ENCODE measurements at places on chromosomes 16 and 17.

GRCh38 chr17:71966459-71967313, 154.1 kb upstream of the SOX9 start:
- no peak for DNase-seq

GRCh38 chr17:55735731-55736405, 13.2 kb upstream of the TMEM100 start:
- DNase-seq: no peak

DNA sequence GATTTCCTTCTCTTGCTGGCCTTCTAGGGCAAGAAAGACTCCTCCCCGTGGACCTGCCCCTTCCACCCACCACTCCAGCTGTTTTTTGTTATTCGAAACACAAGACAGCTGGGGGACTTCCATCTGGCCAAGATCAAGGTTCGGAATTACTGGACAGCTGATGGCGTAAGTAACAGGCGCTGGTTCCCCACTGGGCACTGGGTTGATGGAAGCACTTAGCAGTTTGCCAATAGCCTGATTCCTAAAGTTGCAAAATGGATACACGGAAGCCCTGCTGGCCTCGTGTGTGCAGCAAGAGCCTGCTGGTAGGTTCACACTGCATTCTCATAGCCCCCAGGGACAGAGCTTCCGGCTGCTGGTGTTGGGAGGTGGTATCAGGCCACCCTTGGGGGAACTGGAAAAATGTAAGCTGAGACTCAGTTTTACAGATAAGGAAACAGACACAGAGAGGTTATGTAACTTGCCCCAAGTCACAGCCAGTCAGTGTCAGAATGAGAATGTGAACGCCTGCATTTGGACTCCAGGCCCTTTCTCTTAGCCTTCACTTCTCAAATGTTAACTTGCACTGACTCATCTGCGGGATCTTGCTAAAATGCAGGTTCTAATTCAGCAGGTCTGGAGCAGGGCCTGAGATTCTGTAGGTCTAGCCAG, 171.7 kb downstream of the KATNIP start:
- DNase-seq: no peak

GRCh38 chr17:17682737-17683680, 1.8 kb downstream of the RAI1 start:
- DNase-seq: no peak

GRCh38 chr16:2970563-2970962, 1.4 kb downstream of the PAQR4 start:
- no peak for DNase-seq

DNA sequence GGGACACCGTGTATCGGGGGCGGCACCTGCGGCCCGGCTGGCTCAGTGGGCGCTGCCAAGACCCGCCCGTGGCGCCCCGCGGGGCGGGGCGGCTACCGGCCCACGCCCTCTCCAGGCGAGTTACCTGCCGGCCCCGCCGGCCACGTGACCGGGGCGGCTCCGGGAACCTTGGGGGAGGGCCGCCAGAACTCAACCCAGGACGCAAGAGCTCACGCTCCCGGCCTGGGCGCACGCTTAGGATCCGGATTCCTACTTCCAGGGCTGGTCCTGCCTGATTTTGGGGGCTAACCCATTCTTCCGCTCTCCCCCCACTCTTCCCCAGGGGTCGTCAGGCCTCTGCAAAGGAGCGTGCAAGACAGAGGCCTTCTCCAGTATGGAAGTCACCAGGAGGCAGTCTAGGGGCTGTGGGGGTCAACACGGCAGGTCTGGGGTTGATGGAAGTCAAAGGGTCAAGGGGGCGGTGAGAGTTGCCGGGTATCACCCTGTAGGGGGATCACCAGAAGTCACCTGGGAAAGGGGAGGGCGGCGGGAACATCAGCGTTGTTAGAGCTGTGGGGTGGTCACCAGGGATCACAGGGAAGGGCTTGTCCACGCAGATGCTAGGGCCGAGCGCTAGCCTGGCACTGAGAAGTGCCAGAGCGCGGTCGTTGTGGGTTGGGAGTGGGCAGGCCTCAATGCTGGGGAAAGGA, 354 bp upstream of the ESRP2 start:
- no peak for DNase-seq

GRCh38 chr17:49327835-49328784, 33.9 kb downstream of the ZNF652 start:
- no peak for DNase-seq

GRCh38 chr16:28149011-28149888, 62.5 kb downstream of the XPO6 start:
- DNase-seq: no peak

GRCh38 chr17:39737206-39737759, 455 bp upstream of the GRB7 start:
- DNase-seq: no peak

DNA sequence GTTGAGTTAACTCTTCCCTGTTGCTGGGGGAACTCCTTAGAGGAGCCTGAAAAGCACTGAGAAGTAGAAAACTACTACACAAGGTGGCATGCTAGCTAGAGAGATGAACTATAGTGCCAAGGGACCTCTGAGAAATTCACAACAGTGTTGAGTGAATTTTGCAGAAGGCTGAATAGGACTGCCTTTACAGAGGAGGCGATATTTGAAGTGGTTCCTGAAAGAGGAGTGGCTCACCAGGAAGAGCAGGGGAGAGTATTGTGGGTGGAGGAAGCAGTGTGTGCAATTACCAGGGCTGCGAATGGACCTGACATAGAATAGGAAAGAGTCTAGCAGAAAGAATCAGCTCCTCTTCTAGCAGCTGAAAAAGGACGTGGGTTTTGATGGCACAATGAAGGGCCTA, 66.4 kb downstream of the CDK5R1 start:
- DNase-seq: no peak

- no peak for DNase-seq
Observed at GRCh38 chr17:14225254-14225980, 11.2 kb downstream of the CDRT15 start.

GRCh38 chr16:80924372-80924978, 82.2 kb downstream of the CMC2 start:
- DNase-seq: no peak

DNA sequence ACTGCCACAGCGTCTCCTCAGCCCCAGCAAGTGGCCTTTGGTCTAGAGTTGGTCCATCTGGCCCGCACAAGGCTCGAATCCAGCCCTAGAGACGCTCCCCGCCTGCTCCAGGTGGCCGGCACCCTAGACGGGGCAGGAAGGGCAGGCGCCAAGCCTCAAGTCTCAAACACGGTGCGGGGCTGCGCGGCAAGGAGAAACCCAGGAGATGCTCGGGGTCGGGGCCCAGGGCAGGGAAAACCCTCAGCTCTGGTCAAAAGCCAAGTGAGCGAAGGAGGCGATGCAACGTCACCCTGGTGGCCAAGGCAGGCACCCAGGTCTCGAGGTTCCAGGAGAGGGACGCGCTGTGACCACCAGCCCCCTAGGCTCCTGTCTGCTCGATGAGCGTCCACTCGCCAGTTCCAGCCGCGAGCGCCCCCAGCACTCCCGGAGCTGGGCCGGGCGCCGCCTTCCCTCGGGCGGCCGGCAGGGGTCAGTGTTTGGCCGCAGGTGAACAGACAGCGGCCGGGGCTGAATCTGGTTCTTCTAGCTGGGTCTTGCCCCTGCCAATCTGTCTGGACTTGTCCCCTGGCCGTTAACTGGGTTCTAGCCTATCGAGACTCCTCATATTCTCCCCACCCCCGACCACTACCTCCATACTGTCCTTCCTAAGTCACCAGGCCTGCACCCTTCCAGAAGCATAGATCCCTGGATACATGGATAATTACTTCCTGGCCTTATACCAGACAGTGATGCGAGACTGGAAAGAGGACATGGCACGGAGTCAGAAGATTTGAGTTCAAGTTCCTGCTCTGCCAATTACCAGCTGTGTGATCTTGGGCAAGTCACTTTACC, 44.0 kb downstream of the PRAC1 start:
- DNase-seq: no peak

DNA sequence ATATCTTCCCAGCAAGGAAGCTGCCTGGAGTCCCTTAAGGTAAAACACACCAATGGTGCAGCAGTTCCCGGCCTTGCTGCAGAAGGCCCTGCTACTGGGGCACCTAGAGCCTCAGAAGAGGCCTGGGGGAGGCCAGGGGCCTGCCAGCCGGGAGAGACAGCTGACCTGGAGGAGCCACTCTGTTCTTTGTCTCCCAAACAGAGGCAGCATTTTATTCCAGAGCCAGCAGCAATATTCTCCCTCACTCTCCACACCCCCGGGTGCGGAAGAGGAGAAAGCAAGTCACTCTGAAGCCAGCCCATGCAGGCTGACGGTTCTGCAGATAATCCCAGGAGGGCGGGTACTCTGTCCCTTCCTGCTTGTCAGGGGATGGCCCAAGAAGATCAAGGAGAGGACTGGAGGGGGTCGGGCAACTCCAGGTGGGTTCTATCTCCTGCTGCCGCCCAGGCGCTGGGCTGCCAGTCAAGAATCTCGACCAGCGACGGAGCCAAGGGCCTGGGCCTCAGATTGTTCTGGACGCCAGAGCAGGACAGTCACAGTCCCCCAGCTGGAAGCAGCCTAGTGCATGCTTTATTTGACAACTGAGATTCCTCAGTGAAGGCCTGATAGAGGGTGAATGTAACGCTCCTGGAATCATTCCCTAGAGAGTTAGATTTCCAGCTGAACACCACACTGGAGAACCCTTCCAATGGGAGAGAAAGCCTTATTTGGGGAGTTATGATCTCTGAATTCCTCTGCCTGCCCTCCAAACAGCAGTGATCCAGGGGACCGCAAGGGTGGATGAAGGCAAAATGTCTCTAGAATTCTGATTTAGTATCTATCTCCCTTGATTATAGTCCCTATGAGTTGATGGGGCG, 1.1 kb upstream of the KIFC3 start:
- DNase-seq: no peak

DNA sequence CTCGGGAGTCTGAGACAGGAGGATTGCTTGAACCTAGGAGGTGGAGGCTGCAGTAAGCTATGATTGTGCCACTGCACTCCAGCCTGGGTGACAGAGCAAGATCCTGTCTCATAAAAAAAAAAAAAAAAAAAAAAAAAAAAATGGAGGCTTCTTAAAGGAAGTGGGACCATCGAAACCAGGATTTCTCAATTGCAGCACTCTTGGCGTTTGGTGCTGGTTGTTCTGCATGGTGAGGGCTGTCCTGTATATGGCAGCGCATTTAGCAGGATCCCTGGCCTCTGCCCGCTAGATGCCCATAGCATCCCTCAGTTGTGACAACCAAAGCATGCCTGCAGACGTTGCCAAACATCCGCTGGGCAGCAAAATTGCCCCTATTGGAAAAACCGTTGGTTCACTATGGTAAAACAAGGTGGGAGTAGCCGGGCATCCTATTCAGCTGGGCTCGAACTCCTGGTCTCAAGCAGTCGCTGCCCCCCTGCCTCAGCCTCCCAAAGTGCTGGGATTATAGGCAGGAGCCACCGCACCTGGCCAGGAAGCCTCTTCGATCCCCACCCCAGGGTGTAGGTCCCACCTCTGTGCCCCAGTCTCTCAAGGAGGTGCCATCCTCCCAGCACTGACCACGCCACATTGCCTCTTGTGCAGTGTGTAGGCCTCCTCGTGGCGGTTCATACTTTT, 6.5 kb upstream of the NPIPB7 start:
- DNase-seq: no peak

- no peak for DNase-seq
Observed at GRCh38 chr17:1022278-1023024, 25.5 kb downstream of the TIMM22 start.

DNA sequence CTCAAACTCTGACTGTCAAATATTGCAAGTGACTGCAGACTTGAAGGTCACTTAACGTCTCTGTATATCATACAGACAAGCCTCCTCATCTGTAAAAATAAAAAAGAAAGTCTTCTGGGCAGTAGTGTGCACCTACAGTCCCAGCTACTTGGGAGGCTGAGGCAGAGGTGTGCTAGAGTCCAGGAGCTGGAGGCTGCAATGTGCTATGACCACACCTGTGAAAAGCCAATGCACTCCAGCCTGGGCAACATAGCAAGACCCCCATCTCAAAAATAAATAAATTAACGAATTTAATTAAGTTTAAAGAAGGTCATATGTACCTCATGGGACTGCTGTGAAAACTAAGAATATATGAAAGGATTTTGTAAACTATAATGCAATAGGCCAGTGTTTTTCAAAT, 35.0 kb upstream of the C17orf78 start:
- DNase-seq: no peak

DNA sequence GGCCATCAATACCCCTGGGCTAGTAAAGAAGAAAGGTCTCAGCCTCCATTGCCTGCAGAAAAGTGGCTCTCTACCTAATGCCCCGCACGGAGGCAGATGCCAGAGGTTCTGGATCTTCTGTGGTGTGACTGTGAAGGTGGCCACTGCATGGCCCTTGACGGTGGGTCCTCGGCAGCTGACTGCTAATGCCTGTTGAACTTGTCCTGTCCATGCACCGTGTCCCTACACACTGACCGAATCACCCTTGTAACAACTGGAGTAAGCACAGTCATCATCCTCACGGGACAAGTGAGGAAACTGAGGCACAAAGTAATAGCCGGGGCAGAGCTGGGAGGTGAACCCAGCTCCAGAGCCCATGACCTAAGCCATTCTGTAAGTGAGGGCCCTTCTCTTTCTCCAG, 48.8 kb downstream of the MYH11 start:
- no peak for DNase-seq

GRCh38 chr16:65365732-65366715, 244.2 kb upstream of the CDH11 start:
- DNase-seq: no peak

- no peak for DNase-seq
Observed at GRCh38 chr16:69326172-69326873, 4.1 kb downstream of the PDF start.

- DNase-seq: no peak
Observed at GRCh38 chr16:11016993-11017392, 72.6 kb downstream of the CLEC16A start.

DNA sequence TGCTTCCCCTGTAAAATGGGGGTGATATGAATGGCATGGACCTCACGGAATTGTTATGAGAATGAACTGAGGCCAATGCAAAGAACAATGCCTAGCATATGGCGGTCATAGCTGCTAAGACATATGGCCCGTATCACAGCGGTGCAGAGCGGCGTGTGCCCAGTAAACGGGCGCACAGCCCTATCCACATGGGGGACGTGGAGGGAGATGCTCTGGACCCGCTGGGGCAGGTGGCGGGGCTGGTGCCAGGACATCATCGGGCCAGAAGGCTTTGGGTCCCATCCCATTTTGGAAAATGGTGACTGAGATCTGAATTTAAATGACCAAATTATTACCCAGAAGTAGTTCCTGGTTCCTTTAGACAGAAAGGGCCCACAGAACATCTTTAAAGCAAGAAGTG, 18.5 kb upstream of the CPSF4L start:
- no peak for DNase-seq

- no peak for DNase-seq
Observed at GRCh38 chr16:28193530-28194423, 18.0 kb downstream of the XPO6 start.

- no peak for DNase-seq
Observed at GRCh38 chr16:27779641-27780164, 229.8 kb downstream of the KATNIP start.

- DNase-seq: no peak
Observed at GRCh38 chr17:17837380-17837821, 615 bp upstream of the SREBF1 start.

All from NCI-H1436 treated with DMSO at 0.1 percent for 48 hours (cell line).